H9 (cell line): ENCODE measurements at places on chromosomes 5 and 9.

DNA sequence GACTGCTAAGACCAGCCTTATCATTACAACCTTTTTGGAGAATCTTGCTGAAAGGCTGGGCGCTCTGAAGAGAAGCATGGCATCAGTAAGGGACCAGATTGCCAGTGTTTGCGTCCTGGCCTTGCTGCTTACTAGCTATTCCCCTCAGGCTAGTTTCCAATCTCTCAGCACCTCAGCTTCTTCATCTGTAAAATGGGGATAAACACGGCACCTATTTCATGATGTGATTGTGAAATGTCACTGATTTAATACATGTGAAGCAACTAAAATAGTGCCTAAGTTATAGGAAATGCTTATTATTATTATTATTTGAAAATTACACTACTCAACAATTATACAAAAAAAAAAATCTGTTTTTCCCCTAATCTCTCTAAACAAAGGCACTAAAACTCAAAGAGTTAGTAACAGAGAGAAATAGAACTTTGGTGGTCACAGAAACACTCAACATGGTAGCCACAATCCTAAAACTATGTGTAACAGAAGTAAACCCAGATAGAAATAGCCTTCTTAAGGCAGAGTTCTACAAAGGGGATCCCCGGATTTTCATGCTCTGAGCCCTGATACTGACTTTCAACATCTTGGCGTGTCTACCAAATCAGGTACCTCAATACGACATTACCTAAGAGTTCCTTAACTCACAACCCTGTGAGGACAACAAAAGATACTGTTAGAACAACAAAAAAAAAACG is 62.0 kb downstream of the ENC1 start:
- H3K4me1 ChIP-seq: no peaks in the 10 kb centered on the region
- H3K27ac ChIP-seq: no peak overlapping the region
- no peaks in the 10 kb centered on the region for H3K36me3 ChIP-seq
- H3K27me3 ChIP-seq: no peaks in the 10 kb centered on the region
- DNase-seq: no peak

- DNase-seq: no peak
- peak overlapping the region; percentile 91 for H3K27ac ChIP-seq
- H3K27me3 ChIP-seq: no peaks in the 10 kb centered on the region
- H3K4me3 ChIP-seq: peak overlapping the region; percentile 94
- H3K36me3 ChIP-seq: peaks cover 11% of the 10 kb centered on the region
- no peaks in the 10 kb centered on the region for H3K4me1 ChIP-seq
These were observed 83.2 kb downstream of the PTPDC1 start for GRCh38 chr9:94167376-94167890.

- no peak overlapping the region; the same call in 2 of the 3 replicates for H3K4me3 ChIP-seq
- peaks cover 39% of the 10 kb centered on the region for H3K36me3 ChIP-seq
- no peak overlapping the region for H3K27ac ChIP-seq
- no peaks in the 10 kb centered on the region for H3K4me1 ChIP-seq
- H3K27me3 ChIP-seq: no peaks in the 10 kb centered on the region
These were observed 4.8 kb upstream of the DPM2 start for GRCh38 chr9:127942216-127943010.

DNA sequence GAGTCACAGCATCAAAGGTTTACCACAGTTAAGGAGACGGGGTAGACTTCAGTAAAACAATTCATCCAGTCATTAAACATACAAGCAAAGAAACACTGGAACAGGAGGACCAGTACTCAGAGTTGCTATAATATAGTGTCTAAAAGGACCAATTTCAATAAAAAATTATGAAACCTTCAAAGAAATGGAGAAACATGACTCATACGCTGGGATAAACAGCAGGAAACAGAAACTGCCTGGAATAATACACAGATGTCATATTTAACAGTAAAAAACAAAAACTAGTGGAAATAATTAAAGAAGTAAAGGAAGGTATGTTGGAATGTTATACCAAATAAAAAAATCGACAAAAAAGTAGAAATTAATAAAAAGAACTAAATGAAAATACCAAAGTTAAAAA is 1075.9 kb downstream of the NR2F1-AS1 start:
- H3K36me3 ChIP-seq: peaks cover 16% of the 10 kb centered on the region
- no peaks in the 10 kb centered on the region for H3K27me3 ChIP-seq
- H3K27ac ChIP-seq: no peak overlapping the region
- no peak for DNase-seq
- no peak overlapping the region for H3K4me3 ChIP-seq
- H3K4me1 ChIP-seq: no peaks in the 10 kb centered on the region

DNA sequence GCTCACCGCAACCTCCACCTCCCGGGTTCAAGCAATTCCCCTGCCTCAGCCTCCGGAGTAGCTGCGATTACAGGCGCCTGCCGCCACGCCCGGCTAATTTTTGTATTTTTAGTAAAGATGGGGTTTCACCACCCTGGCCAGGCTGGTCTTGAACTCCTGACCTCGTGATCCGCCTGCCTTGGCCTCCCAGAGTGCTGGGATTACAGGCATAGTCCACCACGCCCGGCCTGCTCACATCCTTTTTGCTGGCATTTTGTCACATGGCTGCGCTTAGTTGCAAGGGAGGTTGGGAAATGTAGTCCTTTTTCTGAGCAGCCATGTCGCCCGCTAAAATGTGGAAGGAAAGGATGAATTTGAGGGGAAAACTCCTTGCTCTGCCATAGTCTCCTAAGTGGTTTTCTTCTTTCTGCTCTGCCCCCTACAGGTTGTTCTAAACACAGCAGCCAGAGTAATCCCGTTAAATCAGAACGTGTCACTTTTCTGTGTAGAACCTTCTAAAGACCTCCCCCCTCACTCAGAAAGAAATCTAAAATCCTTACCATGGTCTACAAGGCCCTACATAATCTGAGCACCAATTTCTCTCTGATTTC is 57.8 kb upstream of the HSPA9 start:
- H3K36me3 ChIP-seq: no peaks in the 10 kb centered on the region
- H3K27ac ChIP-seq: no peak overlapping the region
- peak; percentile 94 for DNase-seq
- H3K4me3 ChIP-seq: no peak overlapping the region

DNA sequence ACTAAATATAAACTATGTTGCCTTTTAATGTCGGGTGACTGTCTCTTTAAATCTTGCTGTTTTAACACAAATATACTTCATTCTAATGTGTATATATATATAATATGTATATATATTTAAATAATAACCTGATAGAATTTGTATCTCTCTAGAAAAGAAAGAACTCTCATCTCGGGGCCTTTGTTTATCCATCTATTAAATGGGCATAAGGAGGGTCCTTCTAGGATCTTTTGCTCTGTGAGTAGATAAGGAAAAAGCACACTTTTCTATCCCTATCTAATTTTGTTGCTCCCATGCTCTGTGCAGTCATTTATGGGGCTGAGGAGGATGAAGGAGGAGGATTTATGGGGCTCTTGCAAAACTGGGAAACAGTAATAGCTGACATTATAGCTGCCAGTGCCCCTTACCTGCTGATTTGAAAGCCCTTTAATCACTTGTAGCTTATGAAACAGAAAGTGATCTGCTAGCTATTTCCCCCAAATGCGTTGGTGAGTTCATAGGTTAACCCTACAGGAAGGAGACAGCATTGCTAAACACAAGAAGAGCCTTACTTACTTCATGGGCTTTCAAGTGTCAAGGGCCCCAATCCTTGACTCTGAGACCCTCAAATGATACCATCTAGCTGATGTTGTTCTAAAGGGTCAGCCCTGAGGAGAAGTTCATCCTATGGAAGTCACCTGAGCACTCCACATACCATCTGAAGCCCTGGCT is 5.8 kb upstream of the PPARGC1B start:
- H3K4me1 ChIP-seq: no peaks in the 10 kb centered on the region
- no peaks in the 10 kb centered on the region for H3K36me3 ChIP-seq
- H3K27ac ChIP-seq: no peak overlapping the region
- no peaks in the 10 kb centered on the region for H3K27me3 ChIP-seq
- DNase-seq: no peak

- no peak overlapping the region for H3K4me3 ChIP-seq
- no peak overlapping the region for H3K27ac ChIP-seq
- DNase-seq: no peak
- peaks cover 43% of the 10 kb centered on the region; the same call in 1 of the 2 replicates for H3K27me3 ChIP-seq
- H3K4me1 ChIP-seq: no peaks in the 10 kb centered on the region
- no peaks in the 10 kb centered on the region for H3K36me3 ChIP-seq
These were observed 1.4 kb upstream of the GDNF start for GRCh38 chr5:37841203-37841602.

DNA sequence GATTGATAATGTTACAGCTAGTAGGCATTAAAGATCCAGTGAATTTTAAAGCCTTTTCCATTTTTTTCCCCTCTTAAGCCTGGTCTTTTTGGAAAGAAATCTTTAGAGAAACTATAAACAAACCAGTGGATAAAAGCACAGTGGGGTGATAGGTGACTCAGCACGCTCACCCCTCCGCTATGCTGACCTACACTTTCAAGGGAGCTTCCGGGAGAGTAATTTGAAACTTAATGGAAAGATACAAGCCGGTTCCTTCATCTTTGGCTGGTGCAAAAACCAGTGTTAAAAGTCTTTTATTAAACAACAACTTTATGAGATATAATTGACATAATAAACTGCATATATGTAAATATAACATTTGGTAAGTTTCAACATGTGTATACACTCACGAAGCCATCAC is 27.0 kb upstream of the ALDOB start:
- no peaks in the 10 kb centered on the region for H3K27me3 ChIP-seq
- H3K27ac ChIP-seq: peak overlapping the region; percentile 73
- 0 out of 2 replicates have a peak, but pooled peaks cover 6% of the 10 kb centered on the region for H3K36me3 ChIP-seq

- H3K4me1 ChIP-seq: peaks cover 10% of the 10 kb centered on the region
- H3K27ac ChIP-seq: no peak overlapping the region
- H3K36me3 ChIP-seq: no peaks in the 10 kb centered on the region
- no peak overlapping the region for H3K4me3 ChIP-seq
- DNase-seq: peak; percentile 42
These were observed 57.2 kb downstream of the MARCHF3 start for GRCh38 chr5:126973193-126973592.
